Activated CD8-positive, alpha-beta T cell treated with anti-CD3 and anti-CD28 coated beads for 36 hours (primary cell): ENCODE measurements at places on chromosomes 16 and 17. TPM values are rescaled to one million over a fixed set of nuclear protein-coding genes. Genes with fewer than 3 reads are reported as not detected.

Gene ABAT
- total RNA-seq: 5.1 TPM

DNA sequence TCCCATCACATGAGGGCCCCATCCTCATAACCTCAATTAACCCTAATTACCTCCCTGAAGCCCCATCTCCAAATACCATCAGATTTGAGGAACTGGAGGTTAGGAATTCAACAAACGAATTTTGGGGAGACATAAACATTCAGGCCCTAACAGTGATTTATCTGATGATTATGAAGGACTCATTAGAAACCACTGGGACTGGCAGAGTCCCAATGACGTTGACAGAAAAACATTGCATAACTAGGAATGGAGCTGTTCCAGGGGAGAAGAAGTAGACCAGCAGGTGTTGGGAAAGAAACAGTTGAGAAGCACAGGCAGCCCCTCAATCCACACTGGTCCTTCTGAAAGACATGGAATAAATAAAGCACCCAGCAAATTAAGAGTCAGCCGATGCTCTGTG lies 282.0 kb downstream of the MAP2K4 start:
- H3K4me3 ChIP-seq: no peak overlapping the region
- H3K4me1 ChIP-seq: no peaks in the 10 kb centered on the region
- H3K36me3 ChIP-seq: no peaks in the 10 kb centered on the region
- DNase-seq: no peak
- no peaks in the 10 kb centered on the region for H3K27me3 ChIP-seq

- no peak overlapping the region for H3K4me3 ChIP-seq
- H3K36me3 ChIP-seq: peaks cover 47% of the 10 kb centered on the region
- no peak for DNase-seq
- no peak overlapping the region for H3K27ac ChIP-seq
- H3K4me1 ChIP-seq: peaks cover 6% of the 10 kb centered on the region
Measured at GRCh38 chr17:66790501-66791061, 44.3 kb upstream of the CACNG5 start.

Gene SPATA2L
- 2.6 TPM for total RNA-seq

Gene NPIPA7
- total RNA-seq: 4.4 TPM

- H3K4me3 ChIP-seq: peak overlapping the region; percentile 49
- no peak for DNase-seq
- no peaks in the 10 kb centered on the region for H3K27me3 ChIP-seq
- H3K27ac ChIP-seq: peak overlapping the region; percentile 93
Measured at GRCh38 chr16:27325736-27326135, 12.0 kb downstream of the IL4R start.

GRCh38 chr17:78617511-78618061 lies 40.4 kb upstream of the DNAH17 start:
- H3K4me3 ChIP-seq: no peak overlapping the region
- H3K27ac ChIP-seq: no peak overlapping the region
- no peaks in the 10 kb centered on the region for H3K4me1 ChIP-seq
- no peaks in the 10 kb centered on the region for H3K36me3 ChIP-seq
- no peaks in the 10 kb centered on the region for H3K27me3 ChIP-seq

- peaks cover 30% of the 10 kb centered on the region for H3K4me1 ChIP-seq
- H3K27me3 ChIP-seq: no peaks in the 10 kb centered on the region
- peak overlapping the region; percentile 90 for H3K27ac ChIP-seq
- H3K4me3 ChIP-seq: peak overlapping the region; percentile 89
Measured at GRCh38 chr17:50397919-50398285, 579 bp upstream of the LRRC59 start.
